ENCODE measurements at places on chromosomes 16 and 17. TPM values are rescaled to one million over a fixed set of nuclear protein-coding genes. Genes with fewer than 3 reads are reported as not detected.

CBX2 gene
- 3.1 TPM for total RNA-seq

SLFN14 gene
- total RNA-seq, result not detected

KCNJ2 gene
- 4.8 TPM for total RNA-seq

AURKB gene
- 1.4 TPM for total RNA-seq

CFDP1 gene
- total RNA-seq, result 32.7 TPM

AMFR gene
- 78.6 TPM for total RNA-seq

PDF gene
- 9.4 TPM for total RNA-seq

TOM1L1 gene
- 10.0 TPM for total RNA-seq

ABCC11 gene
- not detected for total RNA-seq

TACO1 gene
- total RNA-seq, result 33.6 TPM

NT5M gene
- total RNA-seq, result 5.4 TPM

CCL4 gene
- 0.86 TPM for total RNA-seq

DNA sequence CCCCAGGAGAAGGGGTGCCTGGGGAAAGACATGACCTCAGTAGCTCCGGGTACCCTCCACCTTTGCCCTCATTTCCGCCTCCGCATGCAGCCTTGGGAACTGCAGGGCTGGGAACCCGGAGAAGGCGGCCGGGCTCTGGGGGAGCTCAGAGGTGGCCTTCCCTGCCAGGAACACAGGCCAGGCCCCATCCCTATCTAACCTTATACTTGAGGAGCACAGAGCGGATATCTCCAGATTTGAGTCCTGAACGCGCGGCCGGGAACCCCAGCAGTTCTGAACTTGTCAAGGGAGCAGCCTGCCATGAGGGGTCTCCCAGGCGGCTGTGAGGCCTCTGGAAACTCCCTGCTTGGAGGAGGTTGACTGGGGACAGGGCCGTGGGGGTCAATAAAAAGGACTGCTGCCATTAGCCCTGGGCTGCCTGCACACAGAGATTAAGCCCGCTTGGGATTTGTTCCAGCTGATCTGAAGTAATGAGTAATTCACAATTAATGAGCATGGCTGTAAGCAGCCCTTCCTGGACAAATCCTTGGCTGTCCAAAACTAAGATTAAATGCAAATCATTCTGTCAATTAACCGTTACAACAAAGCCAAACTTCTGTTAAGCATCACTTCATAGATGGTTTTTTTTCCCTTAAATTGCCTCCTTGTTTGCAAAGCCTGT is 26.3 kb upstream of the METRNL start:
- peak; percentile 43 for DNase-seq

- no peak for DNase-seq
These were observed 48.3 kb downstream of the ATP2C2 start for GRCh38 chr16:84416407-84417321.

- no peak for DNase-seq
These were observed 706.9 kb upstream of the SOX9 start for GRCh38 chr17:71413935-71414334.

DNA sequence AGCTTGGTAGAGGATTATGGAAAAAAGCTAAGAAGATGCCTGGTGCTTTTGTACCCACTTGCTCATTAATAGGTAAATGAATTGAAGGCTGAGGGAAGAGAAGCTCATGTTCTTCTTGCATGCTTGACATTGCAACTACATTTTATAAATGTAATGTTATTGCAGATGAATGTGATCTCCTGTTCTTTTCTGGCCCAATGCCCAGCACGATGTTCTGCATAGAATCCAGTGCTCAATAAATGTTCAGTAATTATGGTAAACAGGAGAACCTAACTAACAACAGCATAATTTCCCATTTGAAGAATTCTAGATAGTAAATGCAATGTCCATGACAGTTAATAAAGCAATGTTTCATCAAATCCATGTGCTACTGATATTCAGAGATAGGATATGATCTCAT is 638.2 kb upstream of the SOX9 start:
- no peak for DNase-seq

DNA sequence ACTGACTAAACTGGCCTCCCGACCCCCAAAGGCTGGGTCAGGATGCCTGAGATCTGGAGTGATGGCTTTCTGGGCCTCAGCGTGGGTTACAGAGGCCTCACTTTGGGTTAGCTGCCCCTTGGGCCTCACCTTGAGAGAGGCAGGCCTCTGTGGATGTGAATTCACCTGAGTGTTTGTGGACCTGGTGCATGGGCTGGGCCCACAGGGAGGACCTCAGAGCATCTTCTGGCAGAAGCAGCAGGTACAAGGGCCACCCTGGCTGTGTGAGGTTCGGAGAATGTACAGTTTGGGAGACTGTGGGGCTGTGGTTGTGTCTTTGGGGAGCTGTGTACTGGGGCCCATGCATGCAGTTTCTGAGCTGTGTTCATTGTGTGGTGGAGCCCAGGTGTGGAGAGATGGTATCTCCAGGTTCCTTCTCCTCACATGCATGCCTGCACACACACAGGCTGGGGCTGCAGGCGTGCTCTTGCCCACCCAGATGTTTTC is 18.3 kb downstream of the RARA start:
- DNase-seq, result no peak

DNA sequence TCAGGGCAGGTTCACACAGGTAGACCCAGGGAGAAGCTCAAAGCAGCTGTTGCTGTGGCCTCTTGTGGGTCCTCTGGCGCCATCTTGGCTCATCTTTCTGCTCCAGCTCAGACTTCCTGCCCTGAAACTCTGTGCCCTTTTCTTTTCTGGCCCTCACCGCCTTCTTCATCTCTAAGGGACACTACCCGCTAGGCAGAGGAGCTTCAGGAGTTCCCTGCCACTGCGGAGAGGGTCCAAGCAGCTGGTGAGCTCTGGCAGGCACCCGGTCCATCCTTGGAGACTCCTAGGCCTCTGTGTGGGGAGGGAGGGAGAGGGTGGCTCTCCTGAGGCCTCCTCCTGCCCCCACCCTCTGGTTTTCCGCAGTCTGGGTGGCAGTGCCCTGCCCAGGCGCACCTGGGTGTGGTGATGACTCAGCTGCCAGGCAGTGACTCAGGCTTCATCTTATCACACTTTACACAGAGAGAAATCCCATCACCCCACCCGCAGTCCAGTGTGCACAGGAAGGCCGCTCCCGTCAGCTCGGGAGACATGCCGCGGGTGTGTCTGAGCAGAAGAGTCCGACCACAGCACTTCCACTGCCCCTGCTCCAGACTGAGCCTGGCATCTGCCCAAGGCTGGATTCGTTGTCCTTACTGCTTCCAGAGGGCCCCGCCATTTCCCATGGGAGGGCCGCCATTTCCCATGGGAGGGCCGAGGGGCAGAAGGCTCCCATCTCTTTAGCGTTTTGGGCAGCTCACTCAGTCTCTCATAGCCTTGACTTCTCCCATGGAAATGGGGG is 7.3 kb downstream of the NT5C start:
- DNase-seq, result peak; percentile 88

GRCh38 chr17:79114458-79115301 is 40.1 kb downstream of the ENGASE start:
- peak; percentile 73 for DNase-seq

- DNase-seq, result no peak
These were observed 26.1 kb upstream of the VAT1L start for GRCh38 chr16:77762262-77762661.

GRCh38 chr16:72060405-72060804 is 2.6 kb upstream of the HPR start:
- DNase-seq, result no peak

DNA sequence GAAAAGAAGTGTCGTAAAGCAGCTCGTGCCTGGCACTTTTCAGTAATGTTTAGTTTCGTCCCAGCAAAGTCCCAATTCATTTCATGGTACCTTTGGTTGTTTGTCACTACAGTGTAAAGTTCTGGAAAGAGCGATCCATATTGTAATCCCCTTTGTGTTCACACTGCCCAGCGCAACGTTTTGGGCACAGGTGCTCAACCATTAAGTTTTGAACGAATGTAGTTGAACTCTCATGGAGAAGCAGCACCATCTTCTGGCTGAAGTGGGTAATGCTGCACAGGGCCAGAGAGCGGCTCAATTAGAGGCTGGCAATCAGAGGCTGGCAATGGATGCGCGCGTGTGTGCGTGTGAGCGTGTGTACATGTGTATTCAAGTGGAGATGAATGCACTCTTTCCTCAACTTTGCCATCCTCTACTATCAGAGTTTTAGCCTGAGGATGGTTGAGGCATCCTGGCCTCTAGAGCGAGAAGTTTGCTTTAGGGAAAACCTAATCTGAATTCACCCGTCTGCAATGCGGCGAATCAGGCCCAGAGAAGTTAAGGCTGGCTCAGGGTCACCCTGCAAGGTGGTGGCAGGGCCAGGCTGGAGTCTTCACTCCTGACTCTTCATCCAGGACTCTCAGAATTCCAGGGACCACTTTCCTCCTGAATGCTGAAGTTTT is 29.9 kb downstream of the DYNLL2 start:
- DNase-seq, result peak; percentile 79

DNA sequence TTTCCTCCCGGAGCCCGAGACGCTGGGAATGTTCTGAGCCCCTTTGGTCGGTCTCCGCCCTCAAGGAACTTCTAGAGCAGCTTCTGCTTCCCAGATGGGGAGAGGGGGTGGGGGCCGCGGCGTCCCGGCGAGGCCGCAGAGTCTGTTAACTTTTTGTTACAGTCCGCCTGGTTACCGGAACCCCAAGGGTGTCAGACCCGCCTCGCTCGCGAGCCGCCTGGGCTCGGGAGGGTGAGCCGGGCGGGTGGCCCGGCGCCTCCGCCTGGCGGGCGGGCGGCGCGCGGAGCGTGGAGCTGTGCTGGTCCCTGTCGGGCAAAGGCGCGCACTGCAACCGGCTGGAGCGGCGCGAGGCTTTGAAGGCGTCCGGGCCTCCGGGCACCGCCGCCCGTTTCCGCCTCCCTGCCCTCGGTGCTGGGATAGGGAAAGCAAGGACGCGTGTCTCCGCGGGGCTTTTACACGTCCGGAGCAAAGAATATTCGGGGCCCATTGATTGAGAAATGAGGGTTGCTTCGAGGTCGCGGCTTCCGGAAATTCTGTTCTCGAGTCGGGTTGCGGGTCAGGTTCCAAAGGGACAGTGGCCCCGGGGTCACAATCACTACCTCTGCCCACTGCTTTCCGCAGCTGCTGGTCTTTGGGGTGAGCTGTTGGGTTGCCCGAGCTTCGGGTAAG is 1.7 kb downstream of the HS3ST3B1 start:
- peak; percentile 89 for DNase-seq

GRCh38 chr16:88763502-88764053 is 21.4 kb downstream of the PIEZO1 start:
- DNase-seq, result no peak

- no peak for DNase-seq
These were observed 62.8 kb downstream of the RABEP1 start for GRCh38 chr17:5344914-5345313.

- no peak for DNase-seq
These were observed 142.5 kb downstream of the SALL1 start for GRCh38 chr16:51008607-51009006.

DNA sequence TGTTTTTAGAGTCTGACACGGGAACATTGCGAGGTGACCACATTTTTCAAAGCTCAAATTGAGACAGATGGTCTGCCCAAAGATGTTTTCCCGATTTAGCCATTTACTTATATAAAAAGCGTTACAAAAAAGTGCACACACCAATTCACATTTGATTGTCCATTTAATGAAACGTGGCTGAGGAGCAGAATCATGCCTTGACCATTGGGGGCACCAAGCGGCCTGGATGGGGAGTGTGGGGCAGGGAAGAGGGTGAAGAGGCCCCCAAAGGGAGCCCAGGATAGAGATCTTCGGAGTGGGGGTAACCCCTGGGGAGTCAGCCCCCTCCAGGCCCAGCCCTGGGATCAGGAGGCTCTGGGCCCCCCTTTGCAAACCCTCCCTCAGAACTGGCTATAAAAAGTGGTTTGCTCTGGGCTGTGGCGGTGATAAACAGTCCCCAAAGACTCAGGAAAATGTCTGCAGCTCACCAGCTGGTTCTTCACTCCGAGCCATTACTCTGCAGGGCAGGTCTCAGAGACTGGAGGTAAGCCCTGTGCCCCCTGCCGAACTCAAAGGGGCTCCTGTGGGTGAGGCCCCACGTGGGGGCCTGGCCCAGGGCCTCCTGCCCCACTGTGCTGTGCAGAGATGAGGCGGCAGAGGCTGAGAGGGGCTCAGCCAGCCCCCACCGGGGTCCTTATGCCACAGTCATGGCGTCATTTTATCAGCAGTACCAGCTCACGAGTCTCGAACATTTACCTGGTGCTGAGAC is 105.9 kb upstream of the SEC14L1 start:
- no peak for DNase-seq

DNA sequence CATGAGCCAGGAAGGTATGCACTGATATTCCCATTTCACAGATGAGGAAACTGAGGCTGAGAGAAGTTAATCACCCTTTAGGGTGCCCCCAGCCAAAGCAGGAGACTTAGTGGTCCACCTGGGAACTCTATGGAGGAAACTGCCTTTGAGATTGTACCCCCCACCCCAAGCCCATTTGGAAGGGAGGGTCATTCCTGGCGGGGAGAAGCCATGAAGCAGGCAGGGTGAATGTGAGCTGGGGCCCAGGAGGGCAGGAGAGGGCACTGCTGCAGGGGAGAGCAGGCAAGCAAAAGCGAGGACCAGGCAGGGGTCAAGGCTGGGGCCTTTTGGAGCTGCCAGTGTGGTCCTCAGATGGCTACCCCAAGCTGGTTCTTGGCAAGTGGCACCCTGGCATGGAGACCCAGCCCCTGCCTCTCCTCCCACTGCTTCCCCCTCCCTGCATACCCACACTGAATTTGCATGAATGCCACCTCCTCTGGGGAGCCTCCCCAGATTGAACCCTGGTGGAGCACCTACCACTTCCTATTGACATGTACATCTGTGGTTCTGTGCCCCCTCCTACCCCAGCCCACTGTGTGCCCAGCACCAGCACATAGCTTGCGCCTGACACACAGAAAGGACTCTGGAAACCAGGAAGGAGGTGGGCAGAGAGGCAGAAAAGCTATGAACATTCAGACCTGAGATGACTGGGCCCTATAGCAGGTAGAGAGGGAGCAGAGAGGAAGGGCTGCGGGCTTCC is 965 bp upstream of the TMC6 start:
- DNase-seq, result no peak

DNA sequence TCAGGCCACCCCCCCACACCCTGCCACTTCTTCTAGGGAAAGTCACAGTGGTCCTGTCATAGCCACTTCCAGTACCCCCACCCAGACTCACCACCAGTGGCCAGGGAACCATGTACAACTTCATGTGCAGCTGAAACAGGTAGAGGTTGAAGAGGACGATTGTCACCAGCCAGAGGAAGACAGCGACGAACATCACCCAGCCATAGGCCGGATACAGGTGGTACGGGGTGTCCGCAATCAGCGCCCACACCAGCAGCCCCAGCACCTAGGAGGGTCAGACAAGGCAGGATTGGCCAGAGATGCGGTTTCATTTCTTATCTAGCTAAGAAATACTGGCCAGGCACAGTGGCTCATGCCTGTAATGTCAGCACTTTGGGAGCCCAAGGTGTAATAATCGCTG is 16.7 kb downstream of the ARL2BP start:
- no peak for DNase-seq
